Left kidney (tissue), 8 donors: ENCODE measurements at places on chromosomes 7 and 10. TPM values are rescaled to one million over a fixed set of nuclear protein-coding genes. Genes with fewer than 3 reads are reported as not detected.

GRCh38 chr7:151821226-151821625, 55.7 kb downstream of the PRKAG2 start:
- no peak for DNase-seq

DNA sequence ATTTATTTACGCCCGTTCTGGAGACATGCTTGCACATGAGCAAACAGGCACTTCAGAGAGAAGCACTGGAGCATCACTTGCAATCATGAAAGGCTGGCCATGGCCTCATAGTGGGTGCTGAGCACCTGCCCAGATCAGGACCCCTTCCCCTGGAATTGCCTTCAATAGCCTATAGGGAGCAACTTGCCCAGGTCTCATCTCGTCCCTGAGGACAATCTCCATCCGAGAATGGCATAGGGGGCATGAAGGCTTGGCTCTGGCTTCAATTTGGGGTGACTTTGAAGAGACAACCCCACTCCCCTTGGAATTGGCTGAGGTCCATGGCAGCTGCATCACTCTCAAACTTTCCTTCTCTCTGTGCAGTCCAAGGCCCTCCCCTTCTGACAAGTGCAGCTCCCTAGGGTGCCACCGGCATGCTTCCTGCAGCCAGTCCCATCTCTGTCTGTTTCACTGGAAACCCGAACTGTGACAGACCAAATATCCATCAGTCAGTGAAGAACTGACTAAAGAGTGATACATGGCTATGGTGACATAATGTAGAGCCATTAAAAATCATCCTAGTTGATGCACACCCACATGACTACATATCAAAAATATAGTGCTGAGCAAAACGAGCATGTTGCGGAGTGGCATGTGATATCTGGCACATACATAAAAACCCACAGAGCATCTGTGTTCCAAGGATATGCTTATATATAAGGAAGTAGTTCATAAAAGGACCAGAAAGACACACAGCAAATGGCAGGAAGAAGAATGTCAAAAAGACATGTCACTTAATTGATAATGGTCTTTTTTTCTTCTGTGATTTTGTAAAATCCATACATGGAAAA, 12.4 kb downstream of the GDF2 start:
- no peak for DNase-seq

- peak; percentile 46 for DNase-seq
Observed at GRCh38 chr10:64112701-64113355, 591.6 kb downstream of the REEP3 start.

GRCh38 chr7:17638727-17639126, 301.6 kb downstream of the SNX13 start:
- no peak for DNase-seq

The SLC26A5 gene
- 0.75 TPM for polyA plus RNA-seq

The KIF11 gene
- 48.9 TPM for polyA plus RNA-seq
